ENCODE measurements at places on chromosomes 6 and 20.

DNA sequence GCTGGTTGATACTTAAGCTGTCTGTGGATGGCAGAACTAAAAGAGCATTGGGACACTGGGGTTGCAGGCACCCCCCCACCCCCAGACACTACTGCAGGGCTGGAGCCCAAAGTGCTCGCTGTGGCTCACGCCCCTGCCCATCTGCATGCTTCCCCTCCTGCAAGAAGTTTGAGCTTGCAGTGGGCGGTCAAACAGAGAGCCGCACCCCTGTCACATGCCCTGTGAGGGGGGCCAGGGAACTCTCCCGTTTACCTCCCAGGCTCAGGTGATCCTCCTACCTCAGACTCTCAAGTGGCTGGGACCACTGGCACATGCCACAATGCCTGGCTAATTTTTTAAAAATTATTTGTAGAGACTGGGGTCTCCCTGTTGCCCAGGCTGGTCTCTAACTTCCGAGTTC is 63.3 kb downstream of the RIOK1 start:
- DNase-seq: no peak

DNA sequence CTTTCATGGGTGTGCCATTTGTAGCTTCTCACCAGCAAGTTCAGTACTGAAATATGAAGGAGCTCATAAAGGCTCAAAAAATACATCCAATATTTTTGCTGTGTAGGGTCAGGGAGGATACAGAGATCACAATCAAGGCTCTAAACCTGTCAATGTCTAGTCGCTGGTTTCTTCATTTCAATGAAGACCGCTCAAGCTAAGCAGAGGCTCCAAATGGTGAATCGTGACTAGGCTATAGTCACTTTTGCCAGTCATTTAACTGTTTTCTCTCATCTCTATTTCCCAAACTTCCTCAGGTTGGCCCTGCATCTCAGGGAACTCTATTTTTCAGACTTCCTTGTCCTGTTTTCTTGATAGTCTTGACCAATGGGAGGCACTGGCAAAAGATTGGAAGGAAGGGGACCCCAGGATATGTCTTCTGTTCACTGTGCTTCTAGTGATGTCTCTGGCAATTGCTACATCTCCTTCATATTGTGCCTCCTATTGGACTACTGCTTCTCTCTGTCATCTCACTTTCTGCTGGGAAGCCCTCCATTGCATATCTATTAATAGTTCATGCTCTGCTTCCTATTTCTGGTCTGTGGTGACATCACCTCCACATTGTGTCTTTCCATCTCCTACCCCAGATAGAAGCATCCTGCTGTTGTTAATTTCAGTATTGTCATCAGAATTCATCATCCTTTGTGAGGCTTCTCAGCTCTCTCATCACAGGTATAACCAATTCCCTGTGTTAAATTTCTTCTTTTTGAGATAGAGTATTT is 87.7 kb upstream of the FAM184A start:
- no peak for DNase-seq

DNA sequence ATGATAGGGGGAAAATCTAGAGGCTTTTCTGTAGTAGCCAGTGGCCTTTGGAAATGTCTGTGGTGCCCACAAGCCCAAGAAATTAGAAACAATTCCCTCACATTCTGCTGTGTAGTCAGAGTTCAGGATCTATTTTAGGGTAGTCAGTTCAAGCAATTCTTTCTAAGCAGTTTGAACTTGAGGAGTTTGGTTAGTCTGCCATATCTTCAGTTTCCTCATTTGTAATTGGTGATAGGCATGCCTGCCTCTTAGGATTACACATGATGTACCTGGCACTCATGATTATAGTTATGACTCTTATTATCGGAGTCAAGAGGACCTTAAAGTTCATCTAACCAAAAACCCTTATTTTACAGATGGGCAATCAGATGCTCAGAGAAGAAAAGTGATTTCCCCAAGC is 21.2 kb upstream of the MEP1A start:
- DNase-seq: no peak

GRCh38 chr6:110475066-110475653 is 1.3 kb downstream of the SLC22A16 start:
- DNase-seq: no peak

DNA sequence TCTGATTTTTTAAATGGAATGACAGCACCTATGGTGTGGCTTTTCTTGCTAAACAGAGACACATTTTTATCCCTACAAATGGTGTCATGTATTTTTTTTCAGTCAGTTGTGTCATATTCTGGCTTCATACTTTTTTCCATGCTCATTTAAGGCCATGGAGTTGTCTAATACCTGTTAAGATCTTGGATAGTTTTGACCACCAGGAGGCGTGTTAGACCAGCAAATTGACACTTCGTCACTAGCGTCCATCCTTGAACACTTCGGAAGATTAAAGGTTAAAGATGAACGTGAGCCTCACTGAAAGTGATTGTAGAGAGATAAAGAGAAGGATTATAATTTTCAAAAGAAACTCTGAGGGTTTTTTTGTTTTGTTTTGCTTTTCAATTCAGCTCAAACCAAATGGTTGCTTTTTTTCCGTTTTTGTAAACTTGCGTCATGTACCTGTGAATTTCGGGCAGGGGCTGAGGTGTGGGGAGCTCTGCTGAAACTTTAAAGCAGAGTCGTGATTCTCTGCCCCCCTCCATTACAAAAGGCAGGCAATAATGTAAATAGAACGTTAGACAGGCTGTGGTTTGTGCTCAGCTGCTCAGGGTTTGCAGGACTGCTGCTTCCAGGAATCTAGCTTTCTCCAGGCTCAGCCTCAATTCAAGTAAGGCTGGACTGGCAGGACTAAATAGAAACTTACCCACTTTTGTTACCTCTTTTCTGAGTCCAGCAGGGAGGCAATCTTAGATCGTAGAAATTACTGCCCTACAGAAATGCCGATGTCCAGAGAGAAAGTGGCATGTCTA is 245.1 kb downstream of the FOXA2 start:
- no peak for DNase-seq

DNA sequence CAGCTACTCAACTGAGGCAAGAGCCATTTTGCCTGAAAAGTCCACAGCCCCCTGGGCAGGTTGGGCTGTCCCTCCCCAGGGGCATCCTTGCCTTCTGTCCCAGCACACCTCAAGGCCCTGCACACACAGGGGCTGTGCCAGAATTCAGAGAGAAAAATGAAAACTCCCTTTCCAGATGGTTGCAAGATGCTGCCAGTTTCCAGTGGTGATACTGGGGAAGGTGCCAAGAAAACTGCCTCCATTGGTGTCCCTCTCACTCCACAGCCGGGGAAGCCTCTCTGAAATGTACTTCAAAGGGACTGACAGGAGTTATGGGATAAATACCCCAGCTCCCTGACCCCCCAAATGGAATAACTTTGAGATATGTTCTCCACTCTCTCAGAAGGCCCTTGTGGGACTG is 154.2 kb upstream of the MAFB start:
- no peak for DNase-seq

All from BJ (cell line).